ENCODE measurements at places on chromosomes 13 and 19. TPM values are rescaled to one million over a fixed set of nuclear protein-coding genes. Genes with fewer than 3 reads are reported as not detected.

- no peak for DNase-seq
Measured at GRCh38 chr13:40494946-40495620, 171.4 kb downstream of the FOXO1 start.

Gene ECSIT
- total RNA-seq = 45.6 TPM

DNA sequence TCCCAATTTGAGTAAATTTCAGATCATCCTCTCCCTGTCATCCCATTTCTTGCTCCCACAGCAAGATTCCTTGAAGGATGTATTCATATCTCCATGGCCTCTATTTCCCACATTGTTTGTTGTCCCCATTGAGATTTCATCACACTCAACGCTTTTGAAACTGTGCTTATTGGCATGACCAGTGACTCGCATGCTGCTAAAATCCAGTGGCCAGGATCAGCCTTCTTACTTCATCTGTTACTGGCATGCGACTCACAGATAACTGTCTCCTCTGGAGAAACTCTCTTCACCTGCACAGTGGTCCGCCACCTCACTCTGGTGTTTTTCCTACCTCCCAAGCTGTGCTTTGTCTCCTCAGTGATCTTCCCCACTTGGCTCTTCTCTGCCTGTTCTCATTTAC lies 95.8 kb downstream of the WASF3 start:
- DNase-seq = no peak

GRCh38 chr13:51726446-51727193 lies 77.3 kb downstream of the DHRS12 start:
- no peak for DNase-seq

DNA sequence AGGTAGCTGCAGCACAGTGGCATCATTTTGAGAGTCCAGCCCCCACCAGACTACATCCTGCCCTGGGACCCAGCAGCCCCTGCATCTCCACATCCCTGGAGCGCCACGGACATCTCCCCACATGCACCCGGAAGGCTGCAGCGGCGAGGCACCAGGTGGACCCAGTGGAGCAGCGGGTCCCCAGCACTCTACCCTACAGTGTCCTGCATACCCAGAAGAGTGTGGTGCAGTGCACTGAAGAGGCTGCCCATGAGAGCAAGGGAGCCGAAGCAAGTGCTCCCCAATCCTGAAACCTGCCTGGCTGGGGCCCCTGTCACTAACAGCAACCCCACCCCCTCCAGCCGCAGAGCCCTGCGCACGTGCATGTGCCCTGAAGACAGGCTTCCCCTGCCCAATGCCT lies 21.3 kb upstream of the SLC7A9 start:
- peak; percentile 15 for DNase-seq

- no peak for DNase-seq
Measured at GRCh38 chr19:7063764-7064418, 5.4 kb upstream of the MBD3L3 start.

DNA sequence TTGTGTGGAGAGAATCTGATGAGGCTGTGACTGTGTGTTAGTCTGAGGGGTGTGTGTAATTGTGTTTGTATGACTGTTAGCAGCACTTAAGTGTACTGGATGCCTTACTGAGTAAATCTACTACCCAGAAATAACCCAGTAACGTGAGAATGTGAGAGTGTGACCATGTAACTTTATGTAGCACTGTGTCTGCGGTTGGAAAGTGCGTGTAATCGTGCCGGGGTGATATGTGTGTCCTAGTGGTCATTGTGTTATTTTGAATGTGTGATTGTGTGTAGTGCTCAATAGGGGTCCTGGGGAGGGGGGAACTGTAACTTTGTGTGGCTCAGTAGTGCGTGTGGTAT lies 550 bp downstream of the ZNF383 start:
- no peak for DNase-seq

DNA sequence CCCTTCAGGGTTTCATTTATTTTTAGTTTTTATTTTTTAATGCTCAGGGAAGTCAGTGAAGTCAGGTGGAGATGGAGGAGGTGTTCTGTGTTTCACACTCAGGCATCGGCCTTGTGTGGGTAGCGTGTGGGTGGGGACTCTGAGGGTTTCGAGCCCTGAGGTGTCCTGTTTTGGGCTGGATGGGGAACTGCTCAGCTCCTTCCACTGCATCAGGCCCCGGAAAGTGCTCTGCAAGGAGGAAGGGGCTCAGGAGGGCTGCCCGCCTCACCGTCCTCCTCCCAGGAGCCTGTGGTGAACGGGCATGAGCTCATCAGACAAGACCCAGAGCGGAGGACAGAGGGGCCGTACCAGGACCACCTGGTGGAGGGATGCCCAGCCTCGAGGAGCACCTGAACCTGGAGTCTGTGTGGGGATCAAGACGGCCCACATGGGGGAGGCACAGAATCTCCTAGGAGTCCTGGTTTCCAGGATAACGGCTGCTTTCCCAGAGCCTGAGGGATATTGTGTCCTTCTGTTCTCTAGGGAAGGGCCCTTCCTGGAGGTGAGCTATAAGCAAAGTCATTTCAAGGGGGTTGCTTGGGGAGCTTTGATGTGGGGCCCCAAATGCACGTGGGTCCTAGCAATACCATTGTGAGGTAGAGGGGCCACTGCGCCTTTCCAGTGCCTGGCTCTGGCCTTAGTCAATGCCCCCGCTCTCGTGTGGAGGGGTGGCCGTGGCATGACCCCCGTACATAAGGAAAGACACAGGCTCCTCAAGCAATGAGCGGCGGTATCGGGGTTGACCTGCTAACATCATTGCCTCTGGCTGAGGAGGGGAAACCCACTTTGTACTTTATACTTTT lies 13.5 kb upstream of the GAS6 start:
- DNase-seq = no peak

Gene ZNF723
- not detected for total RNA-seq

- DNase-seq = no peak
Measured at GRCh38 chr13:75850916-75851315, 214.8 kb downstream of the LMO7 start.

DNA sequence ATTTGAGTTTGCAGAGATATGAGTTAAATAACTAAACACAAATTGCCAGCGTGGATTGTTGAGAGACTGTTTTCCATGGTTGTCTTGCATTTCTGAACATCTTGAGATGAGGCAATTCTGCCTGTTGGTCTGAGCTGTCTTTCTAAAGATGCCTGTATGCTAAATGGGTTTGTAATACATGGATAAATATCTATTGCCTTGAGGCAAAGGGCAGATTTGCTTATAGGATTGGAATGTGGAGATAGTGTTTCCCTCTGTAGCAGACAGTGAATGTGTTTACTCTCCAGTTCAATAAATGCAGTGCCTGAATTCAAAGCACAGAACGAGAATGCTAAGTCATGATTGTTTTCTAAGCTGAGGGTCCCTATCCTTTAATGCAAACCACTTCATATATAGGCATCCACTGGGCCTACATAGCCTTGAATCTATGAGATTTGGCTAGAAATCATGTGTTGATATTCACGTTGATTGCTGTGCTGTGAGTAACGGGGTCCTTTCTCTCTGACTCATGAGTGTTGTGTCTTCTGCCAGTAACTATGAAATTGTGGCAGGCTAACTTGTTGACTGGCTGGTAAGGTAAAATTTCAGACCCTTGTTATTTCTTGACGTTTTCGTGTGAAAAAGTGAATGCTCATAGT lies 2554.8 kb downstream of the PCDH9 start:
- no peak for DNase-seq

Gene SOHLH2
- total RNA-seq = not detected

GRCh38 chr19:16261584-16262368 lies 62.9 kb upstream of the KLF2 start:
- no peak for DNase-seq

DNA sequence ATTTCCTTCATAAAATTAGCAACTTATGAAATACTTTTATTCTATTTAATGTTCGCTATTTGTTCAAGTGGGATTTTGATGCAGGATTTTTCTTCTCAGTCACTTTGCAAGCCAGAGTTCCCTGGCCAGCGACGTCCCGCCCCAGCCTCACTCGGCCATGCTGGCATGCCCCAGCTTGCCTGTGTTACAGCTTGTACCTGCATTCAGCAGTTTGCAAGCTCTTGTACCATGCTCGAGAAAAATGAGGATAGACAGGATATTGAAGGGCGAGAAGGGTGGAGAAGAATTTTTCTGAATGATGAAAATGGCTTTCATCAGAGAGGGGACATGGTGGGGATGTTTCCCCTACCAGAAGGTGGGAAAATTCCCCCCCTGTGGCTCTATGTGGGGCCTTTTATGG lies 2180.2 kb upstream of the PCDH20 start:
- no peak for DNase-seq

DNA sequence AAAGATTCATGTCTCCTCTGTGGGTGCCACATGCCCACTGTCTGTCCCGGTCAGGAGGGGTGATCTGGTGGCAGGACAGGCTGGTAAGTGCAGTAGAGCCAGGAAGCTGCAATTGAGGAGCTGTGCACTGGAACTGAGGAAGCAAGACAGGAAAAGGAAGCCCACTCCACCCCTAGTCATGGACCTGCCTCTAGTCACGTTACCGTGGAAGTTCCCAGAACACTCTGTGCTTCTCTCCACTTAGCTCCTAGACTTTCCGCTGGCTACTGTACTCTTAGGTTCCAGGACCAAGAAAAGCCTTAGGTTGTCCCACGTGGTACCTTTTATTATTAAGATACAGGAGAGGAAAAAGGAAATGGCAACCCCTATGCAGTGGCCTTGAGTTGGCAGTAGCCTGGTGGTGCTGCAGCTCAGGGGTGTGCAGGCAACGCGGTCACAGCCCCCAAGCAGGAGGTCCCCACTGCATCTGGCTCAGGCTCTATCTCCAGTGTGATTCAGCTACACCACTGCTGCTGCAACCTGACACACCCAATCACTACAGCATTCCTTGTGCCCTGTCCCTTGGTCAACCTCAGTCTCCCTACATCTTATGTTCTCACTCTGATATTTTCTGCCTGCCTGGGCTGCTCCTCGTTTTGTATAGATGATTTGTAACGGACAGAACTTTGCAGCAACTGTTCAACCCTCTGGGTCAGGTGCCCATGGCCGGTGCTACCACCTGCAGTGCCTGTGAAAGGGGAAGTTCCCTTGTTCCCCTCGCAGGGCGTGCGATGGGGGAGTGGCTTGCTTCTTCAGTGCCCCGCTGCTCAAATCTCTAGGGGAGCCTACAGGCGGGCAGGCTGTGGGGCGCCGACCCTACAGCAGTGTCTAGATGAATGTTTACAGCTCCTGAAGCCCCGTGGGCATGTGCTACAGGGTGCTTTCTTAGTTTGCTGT lies 24.4 kb upstream of the GPR12 start:
- no peak for DNase-seq

Gene CABP5
- total RNA-seq = not detected

All from left lobe of liver (tissue), 2 donors.